ENCODE measurements at places on chromosomes 13 and 19.

DNA sequence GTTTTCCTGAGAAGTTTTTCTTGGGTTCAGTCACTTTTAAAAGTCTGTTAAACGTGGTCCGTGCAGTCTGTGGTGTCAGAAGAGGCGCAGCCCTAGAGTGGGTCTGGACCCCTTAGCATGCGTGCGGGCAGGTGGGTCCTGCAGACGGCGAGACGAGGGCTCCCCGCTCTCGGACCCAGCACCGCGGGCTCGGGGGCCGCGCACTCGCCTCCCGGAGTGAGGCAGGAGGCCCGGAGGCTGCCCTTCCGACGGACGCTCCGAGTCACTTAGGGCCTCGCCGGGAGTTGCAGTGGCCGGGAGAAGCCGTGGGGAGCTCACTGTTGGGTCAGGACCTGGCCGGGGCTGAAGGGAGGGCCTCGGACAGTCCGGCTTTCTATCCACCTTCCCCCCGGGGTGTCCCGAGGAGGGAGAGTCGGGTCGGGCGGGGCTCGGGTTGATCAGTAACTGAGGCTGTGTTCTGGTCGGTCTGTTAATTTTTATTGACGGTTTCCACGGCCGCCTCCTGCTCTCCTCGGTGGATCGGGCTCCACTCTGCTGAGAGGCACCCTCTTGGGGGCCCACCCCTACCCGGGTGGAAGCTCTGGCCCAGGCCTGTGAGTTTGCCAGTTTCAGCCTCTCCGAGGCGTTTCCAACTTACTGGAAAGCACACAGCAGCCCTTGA is 1.3 kb downstream of the PTBP1 start:
- no peak for DNase-seq

DNA sequence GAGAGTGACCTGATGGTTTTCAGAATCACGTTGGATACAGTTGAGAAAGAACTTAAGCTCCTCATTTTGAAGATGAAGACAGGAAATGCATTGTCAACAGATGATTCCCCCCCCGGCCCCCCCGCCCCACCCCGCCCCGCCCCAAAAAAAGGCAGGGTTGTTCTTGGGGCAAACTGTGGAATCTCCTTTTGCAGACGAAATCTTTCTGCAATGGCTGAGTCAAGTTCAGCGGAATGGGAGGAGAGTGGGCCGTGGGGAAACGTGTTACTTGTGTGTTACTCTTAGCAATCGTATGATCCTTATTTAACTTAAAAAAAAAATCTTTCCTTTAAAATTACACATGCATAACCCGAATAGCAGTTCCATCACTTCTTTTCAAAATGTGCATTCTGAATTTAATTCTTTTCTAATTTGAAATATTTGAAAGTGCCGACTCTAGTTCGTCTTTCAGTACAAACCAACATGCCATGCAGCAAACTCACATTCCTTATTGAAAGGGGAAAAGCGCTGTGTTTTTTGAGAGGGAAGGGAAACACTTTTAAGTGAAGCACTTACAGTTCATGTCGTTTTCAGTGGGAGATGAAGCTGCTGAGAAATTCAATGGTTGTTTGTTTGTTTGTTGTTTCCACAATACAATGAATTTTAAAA is 348.5 kb upstream of the ARGLU1 start:
- no peak for DNase-seq

DNA sequence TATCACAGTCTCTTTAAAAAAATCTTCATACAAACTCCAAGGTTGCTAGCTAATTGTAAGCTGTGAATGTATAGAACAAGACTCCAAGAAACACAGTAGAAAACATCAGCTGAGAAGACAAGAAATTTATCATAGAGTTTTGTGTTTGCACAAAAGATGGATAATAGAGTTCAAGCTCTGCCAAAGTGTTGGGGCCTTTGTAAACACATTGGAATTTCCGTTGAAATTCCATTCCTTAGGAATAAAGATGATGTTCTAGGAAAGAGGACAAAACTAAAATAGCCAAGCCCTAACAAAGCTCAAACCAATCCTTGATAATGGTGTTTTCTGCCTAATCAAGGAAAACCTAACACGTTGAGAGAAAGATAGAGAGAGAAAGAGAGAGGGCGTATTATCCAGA is 20.6 kb downstream of the LRRC63 start:
- no peak for DNase-seq

- DNase-seq: no peak
Observed at GRCh38 chr13:86737334-86737932, 933.7 kb upstream of the SLITRK5 start.

DNA sequence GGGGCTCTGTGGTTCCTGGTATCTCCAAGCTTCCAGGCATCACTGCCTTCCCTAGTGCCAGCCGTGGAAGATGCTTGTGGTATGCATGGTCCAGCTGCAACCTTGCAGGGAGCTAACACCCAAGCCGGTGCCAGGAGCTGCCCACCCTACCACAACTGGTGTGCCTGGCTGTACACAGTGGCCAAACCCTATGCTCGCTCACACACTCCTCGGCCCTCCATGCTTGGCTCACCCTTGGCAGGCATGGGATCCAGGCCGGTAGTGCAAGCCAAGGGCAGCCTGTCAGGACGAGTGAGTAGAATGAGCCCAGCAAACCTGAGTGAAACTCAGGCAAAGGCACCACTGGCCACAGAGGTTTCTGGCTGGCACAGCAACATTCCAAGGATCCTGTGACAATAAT is 1676.0 kb downstream of the SLITRK1 start:
- no peak for DNase-seq

DNA sequence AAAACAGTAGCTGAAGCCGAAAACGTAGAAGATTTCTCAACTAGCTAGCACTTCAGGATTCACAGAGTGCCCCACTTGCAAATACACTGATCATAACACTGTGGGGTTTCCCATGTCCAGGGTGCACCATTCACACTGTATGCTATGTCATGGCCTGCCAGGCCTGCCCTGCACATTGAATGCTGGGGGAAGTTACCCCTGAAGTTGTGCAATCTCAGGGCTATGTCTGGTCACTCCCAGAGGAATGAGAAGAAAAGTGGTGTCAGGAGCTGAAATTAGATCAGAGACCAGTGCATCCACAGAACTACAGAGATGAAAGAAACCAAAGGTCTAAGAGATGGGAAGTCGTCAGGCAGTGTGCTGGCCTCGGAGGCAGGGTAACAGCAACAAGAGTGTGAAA is 196.8 kb downstream of the RAP2A start:
- no peak for DNase-seq

DNA sequence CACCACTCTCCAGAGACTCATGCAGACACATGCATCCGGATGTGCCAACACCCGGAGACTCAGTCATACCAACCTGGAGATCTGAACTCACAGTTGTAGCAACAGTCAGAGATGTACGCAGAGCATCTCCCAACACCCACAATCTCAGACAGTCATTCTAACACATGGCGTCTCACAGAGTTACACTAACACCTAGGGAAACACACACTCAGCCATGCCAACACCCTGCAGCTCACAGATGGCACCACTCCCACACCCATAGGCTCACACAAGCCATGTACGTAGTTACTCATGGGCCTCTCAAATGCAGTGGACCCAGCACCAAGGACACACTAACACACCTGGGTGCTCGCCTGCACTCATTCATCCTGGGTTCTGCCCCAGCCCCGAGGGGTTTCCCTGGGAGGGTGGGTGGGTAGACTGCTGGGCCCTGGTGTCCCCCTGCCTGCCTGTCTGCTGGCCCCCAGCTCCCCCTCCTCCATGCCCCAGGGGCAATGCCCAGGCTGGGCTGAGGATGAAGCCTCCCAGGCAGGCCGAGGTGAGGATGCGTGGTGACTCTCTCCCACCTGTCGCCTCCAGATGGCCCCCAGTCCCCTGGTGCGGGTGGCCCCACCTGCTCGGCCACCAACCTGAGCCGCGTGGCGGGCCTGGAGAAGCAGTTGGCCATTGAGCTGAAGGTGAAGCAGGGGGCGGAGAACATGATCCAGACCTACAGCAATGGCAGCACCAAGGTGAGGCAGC is 10.0 kb downstream of the PKN1 start:
- DNase-seq: no peak

DNA sequence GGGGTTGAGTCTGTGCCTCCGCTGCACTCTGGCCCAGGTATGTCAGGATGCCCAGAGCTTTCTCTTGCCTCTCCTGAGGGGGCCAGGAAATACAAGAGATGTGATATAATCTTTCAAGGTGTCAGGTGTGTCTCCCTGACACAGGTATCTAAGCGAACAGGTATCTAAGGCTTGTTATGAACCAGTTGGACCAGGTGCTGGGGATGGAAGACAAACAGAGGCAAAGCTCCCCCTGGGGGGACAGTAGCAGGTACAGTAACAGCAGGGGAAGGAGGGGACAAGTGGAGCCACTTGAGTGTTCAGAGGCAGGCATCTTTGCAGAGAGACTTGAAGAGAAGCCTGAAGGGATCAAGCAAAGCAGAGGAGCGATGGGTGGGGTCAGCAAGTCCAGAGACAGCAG is 2.6 kb downstream of the LENG1 start:
- DNase-seq: no peak

DNA sequence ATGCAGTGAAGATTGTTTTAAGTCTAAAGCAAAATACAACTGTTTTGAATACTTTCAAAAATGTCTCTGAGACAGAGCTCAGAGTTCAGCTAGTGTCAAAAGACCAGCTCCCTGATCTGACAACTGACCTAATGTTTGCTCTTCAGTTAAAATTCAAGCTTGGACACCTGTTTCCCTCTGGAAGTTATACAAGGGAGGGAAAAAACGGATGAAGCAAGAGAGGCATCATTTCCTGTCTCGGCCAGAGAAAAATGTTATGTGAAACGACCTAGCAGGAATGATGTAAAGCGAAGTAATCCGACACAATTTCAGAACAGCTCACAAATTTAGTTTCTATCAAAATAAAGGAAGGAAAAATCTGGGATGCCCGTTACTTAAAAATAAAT is 59.4 kb downstream of the ZAR1L start:
- DNase-seq: no peak

- DNase-seq: no peak
Observed at GRCh38 chr19:4730740-4731171, 7.1 kb upstream of the DPP9 start.

DNA sequence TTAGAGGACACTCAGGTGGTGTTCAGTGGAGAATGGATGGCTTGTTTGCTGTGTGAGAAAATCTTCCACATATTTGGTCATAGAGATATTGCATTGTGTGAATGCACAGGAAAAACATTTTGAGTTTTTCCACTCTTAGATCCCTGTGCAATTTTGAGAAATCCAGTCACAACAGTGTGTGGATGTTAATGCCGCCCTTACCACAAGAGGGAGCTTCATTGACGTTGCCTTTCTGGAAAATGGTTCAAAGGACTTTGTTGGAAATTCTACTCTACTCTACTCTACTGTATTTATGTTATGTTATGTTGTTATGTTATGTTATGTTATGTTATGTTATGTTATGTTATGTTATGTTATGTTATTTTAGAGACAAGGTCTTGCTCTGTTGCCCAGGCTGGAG is 13.4 kb downstream of the ZNF20 start:
- DNase-seq: no peak

- no peak for DNase-seq
Observed at GRCh38 chr13:47796816-47797215, 204.3 kb downstream of the SUCLA2 start.

DNA sequence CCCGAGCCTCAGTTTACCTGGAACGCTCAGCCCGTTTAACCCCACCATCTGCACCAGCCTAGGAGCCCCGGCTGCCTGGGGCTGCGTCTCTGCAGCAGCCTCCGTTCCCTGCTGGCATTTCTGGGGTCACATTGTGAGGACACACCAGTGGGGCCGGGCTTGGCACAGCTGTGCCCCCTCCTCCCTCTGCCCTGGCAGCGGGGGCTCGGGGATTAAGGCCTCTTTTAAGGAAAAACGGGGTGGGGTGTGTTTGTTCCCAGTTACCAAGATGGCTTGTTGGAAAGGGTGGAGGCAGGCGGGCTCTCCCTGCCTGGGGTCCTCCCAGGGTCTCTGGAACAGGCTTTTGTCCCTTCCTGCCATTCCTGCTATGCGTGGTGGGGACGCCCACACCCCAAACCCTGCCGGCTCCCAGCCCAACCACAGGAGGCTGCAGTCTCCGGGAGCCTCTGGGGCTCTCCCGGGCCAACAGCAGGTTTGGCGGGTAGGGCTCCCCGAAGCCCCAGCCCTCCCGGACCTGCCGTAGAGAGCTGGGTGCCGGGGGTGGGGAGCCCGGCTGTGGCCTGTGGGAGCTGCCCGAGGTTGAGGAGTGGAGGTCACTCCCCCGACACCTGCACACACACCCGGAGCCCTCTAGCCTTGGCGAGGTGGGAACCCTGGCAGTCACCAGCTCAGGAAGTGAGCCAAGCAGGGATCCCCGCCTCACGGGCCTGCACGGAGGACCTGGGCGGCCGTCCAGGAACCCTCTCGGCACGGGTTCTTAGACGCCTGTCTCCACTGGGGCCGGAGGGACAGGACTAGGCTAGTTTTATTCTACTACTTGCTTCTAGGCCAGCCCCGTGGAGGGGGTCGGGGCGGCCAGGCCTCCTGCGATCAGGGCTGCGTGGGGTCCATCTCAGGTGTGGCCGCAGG is 36.9 kb downstream of the GADD45B start:
- no peak for DNase-seq

GRCh38 chr19:5487222-5487621 is 32.0 kb downstream of the ZNRF4 start:
- DNase-seq: no peak

- no peak for DNase-seq
Observed at GRCh38 chr19:21612403-21612872, 107.0 kb downstream of the ZNF429 start.

DNA sequence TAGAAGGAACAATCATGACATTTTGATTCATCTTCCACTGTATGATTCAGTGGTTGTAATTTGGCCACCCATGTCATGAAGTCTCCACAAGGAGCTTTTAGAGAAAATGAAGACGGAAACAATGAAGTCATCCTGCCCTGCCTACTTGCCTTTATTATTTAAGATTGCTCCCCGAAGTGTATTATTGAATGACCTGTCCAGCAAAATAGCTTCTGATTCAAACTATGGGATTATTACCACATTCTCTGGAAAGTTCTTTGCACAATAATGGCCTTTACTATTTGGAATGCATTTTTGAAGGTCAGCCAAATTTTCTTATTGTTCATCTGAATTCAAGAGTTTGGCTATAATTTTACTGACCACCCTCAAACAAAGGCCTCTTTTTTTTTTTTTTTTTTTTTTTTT is 77.8 kb upstream of the RFC3 start:
- DNase-seq: no peak

DNA sequence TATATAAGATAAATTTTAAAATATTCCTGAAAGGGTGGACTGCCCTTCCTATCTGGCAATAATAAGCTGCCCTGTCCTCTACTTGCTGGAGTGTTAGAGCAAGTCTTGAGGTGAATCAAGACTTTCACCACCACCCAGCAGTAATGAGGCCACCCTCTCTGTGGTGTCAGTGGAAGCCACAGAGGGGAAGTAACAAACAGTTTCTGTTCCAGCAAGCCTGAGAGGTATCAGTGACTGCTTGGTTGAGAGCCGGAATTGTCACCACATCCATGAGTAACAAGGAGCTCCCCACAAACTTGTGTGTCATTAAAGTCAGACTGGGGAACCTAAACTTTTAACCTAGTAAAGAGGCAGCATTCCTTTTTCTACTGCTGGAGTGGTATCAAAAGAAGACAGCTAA is 532.7 kb upstream of the SPRY2 start:
- DNase-seq: no peak

- peak; percentile 66 for DNase-seq
Observed at GRCh38 chr13:30341815-30342570, 34.6 kb upstream of the KATNAL1 start.
